ENCODE measurements at places on chromosomes 1 and 21. TPM values are rescaled to one million over a fixed set of nuclear protein-coding genes. Genes with fewer than 3 reads are reported as not detected.

GRCh38 chr1:51322417-51323101 lies 7.8 kb downstream of the TTC39A start:
- no peak for DNase-seq

DNA sequence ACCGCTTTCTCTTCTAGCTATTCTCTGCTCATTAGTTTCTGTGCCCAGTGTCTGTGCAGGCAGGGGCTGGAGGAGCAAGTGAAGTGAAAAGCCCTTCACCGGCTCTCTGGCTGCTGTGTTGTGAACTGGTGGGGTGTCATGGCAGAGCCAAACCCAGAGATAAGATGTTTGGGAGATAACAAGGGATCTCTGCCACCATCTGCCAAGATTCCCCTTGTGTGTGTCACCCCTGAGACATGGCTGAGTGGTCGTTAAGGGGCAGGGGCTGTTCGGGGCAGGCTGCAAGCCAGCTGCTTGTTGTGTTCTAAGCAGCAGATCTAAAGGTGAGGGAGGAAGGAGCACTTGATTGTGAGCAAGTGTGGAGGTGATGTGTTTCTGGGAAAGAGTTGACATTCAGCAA lies 24.5 kb downstream of the CNIH3 start:
- no peak for DNase-seq

GRCh38 chr1:193614817-193615216 lies 428.4 kb upstream of the B3GALT2 start:
- no peak for DNase-seq

The TPTE gene
- not detected for polyA plus RNA-seq

DNA sequence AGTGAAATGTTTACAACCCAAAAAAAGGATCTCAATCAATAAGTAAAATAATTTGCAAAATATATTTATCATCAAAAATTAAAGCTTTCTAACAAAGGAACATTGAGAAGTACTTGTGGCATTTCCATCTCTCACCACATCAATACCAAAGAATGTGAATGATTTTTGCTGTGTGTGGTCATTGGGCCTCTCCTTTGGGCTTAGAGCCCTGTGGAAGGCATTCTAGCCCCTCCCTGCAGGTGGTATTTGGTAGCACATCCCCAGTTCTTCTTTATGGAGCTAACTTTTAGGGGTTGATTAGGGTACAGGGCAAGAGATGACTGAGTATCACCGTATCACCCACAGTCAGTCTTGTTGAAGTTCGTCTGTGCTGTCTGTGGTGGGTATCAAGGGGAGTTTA lies 294.1 kb upstream of the SGIP1 start:
- DNase-seq: no peak

- no peak for DNase-seq
Observed at GRCh38 chr21:44871576-44872269, 1.8 kb downstream of the PTTG1IP start.

DNA sequence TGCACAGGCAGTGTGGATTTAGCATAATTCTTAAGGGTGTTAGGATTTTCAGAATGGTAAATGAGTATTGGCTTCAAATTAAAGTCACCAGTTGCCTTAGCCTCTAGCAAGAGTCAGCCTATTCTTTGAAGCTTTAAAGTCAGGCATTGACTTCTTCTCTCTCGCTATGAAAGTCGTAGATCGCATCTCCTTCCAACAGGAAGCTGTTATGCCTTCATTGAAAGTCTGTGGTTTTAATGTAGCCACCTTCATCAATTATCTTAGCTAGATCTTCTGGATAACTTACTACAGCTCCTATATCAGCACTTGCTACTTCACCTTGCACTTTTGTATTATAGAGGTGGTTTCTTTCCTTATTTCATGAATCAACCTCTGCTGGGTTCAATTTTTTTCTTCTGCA lies 320.2 kb downstream of the PTPRC start:
- DNase-seq: no peak

DNA sequence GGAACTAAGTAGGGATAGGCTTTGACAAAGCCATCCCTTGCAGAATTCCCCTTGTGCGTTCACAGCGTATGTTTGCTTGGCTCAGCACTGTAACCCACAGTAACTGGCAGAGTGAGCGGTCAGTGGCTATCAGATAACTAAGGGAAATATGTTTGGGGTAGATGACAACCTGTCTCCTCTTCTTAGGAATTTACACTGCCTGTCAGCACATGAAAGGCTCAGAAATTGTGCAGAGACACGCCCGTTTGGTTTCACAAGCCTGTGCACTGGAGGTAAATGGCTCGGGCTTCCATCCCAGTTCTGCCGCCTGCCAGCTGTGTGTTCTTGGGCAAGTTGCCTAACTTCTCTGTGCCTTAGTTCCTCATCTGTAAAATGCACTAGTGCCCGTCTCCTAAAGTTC lies 101.2 kb downstream of the PRDM2 start:
- no peak for DNase-seq

- no peak for DNase-seq
Observed at GRCh38 chr1:230139315-230139714, 72.3 kb downstream of the GALNT2 start.

DNA sequence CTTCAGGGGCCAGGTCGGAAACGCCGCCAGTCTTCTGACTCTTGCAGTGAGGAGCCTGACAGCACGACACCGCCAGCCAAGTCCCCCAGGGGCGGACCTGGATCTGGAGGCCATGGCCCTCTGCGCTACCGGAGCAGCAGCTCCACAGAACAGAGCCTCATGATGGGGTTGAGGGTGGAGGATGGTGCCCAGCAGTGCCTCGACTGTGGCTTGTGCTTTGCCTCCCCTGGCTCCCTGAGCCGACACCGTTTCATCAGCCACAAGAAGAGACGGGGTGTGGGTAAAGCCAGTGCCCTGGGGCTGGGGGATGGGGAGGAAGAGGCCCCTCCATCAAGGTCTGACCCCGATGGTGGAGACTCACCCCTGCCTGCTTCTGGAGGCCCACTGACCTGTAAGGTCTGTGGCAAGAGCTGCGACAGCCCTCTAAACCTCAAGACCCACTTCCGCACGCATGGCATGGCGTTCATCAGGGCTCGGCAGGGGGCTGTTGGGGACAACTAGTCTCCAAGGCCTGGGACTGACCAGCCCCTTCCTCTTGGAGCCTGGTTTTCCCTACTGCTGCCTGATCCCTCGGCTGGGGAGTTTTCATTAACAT lies 8.7 kb downstream of the ZNF687 start:
- no peak for DNase-seq

GRCh38 chr1:229908689-229909088 lies 158.3 kb upstream of the GALNT2 start:
- DNase-seq: no peak

- no peak for DNase-seq
Observed at GRCh38 chr1:167122121-167122480, 28.2 kb downstream of the STYXL2 start.

GRCh38 chr1:15918962-15919715 lies 56.8 kb downstream of the ZBTB17 start:
- DNase-seq: no peak

- no peak for DNase-seq
Observed at GRCh38 chr1:45629035-45629434, 5.2 kb upstream of the CCDC17 start.

DNA sequence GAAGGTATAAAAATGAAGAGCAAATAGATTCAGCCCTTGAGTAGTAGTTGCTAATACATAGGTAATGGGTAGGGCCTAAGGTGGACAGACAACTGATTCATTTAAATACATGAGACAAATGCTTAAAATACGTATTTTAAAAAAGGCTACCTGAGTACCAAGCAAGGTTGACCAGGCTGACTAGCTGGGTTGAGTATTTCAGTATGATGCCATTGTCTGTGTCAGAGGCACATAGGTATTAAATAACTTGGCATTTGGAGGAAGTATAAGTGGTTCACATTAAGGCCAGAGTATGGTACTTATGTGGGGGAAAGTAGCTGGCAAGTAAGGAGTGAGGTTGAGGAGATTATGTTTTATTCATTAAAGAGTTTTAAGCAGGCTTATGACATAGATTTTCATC lies 19.4 kb downstream of the NEK7 start:
- no peak for DNase-seq

GRCh38 chr21:42654179-42654912 lies 925 bp downstream of the PDE9A start:
- no peak for DNase-seq

The HSPG2 gene
- 245 TPM for polyA plus RNA-seq

- no peak for DNase-seq
Observed at GRCh38 chr1:67097305-67097704, 37.5 kb downstream of the C1orf141 start.

- no peak for DNase-seq
Observed at GRCh38 chr1:30881319-30882181, 27.0 kb downstream of the SDC3 start.

DNA sequence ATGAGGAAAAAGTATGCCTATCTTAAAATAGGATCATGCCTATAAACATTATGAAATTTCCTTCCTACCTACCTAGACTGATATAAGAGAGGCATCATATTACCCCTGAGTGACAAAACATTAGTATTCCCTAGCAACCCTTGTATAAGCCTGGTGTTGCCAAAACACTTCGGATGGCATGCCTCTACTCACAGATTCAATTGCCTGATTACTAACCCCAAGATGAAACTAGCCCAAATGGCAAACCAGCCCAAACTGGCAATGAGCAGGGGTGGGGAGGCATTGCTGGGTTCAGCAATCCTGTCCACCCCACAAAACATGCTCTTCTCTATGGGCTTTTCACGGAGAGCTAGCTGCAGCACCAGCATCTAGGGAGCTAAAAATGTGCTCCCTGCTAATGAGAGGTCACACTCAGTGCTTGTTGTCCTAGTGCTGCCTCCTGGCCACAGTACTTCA lies 13.9 kb downstream of the PALMD start:
- DNase-seq: no peak

- DNase-seq: no peak
Observed at GRCh38 chr1:11109047-11109760, 9.5 kb upstream of the EXOSC10 start.

GRCh38 chr1:28428012-28428411 lies 58.5 kb downstream of the PHACTR4 start:
- DNase-seq: no peak

The CTTNBP2NL gene
- 19.5 TPM for polyA plus RNA-seq

The CHML gene
- 18.5 TPM for polyA plus RNA-seq

DNA sequence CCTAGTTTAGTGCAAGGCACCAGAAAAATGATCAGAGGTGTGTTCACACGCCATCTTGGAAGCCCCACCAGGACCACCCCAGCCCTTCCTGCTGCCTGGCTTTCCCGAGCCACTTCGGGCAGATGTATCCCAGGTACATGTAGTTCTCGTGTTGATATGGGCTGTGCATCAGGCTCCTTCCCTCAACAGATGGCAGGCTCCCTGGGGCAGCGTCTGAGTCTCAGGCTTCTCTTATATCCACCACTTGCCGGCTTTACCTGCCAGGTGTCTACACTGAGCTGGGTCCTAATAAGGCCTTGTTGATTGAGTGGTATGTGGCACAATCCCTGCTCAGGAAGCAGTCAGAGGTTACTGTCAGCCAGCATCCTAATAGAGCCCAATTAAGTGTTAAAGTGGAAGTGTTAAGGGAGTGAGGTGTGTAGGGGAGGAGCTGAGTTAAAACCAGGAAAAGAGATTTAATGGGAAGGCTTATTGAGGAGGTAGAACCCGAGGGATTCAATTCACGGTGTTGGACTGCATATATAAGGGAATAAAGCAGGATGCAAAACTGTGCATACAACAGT lies 8.5 kb downstream of the GPA33 start:
- no peak for DNase-seq

The TENT5C gene
- polyA plus RNA-seq: 2.3 TPM

- no peak for DNase-seq
Observed at GRCh38 chr1:54008876-54009275, 9.1 kb downstream of the LDLRAD1 start.

DNA sequence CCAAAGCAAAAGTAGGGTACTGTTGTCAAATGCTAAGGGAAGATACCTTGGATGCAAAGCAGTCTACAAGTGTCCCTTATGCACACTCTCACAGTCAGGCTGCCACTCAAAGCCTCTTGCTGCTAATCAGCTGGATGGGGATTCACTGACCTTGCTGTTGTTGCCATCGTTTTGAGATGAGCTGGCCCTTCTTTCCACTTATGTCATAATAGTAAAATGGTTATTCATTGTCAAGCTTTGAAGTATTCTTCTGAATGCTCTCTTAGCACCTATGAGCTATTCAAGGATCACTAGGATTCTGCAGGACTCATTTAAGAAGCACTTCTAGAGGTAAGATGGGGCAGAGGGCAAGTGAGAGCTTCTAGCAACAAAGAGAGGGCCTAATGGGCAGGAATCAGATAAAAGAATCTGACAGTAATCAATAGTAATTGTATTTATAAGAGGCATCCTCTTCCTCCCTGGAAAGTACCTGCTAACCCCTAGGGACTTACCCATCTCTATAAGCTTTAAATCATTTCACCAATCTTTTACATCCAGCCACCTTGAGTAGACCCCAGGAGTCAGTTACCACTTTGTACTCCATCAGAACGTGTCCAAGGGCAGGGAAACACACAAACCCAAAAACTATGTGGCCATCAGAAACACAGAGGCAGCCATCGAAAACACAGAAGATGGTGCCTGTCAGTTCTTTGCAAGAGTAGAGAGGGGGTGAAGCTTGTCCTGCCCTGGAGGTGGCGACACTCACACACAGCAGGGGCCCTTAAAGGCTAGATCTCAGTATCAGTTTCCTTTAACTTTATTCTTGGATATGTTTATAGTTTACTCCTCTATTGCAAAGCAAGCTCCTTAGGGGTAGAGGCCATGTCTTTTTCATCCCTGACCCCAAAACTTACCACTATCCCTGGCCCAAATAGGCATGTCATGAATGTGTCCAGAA lies 103.7 kb upstream of the NFIA start:
- no peak for DNase-seq

DNA sequence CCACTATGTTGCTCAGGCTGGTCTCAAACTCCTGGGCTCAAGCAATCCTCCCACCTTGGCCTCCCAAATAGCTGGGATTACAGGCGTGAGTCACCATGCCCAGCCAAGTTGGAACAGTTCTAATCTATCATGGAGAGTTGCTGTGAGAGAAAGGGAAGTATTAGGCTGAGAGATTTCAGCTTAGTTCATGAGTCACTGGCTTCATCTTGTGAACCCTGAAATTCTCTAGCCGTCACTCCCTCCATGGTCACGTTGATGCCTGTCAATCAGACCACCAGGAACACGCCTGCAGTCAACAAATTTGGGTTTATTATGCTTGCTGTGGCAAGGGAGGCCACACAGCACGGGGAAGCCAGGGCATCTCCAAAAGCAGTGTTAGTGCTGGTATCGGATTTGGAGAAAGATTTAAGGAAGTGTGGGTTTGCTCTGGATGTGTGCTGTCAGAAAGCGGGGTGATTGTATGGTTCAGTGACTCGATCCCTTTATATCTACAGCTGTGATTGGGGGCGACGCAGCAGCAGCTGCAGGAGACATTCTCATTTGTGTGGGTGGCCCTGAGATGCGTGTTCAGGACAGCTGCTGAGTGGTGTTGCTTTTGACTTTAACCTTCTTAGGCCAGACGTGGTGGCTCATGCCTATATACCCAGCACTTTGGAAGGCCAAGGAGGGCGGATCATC lies 18.7 kb downstream of the UQCRHL start:
- no peak for DNase-seq

- no peak for DNase-seq
Observed at GRCh38 chr1:168490306-168490705, 53.5 kb downstream of the XCL2 start.

DNA sequence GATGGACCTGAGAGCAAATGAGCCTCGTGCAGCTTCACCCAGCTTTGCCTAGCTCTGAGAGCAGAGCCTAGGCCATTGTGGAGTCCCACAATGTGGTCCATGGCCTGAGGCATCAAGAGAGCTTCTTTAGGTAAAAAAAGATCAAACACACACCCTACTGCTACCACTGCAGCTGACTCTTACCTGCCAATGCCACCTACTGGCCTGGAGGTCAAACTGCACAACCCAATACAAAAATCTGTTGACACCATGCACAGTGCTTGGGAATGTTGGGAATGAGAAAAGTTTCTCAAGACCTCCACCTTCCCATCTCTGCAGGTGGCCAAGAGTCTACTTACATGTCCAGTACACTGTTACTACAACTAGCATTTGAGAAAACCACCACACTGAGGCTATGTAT lies 60.6 kb downstream of the UCHL5 start:
- no peak for DNase-seq

Measured in muscle of arm (tissue), 14 donors.